ENCODE measurements at places on chromosomes 2 and 18. TPM values are rescaled to one million over a fixed set of nuclear protein-coding genes. Genes with fewer than 3 reads are reported as not detected.

RFTN2 gene
- 10.8 TPM for total RNA-seq

CNRIP1 gene
- 43.2 TPM for total RNA-seq

SIX3 gene
- not detected for total RNA-seq

BMPR2 gene
- total RNA-seq: 47.9 TPM

- no peak for DNase-seq
Observed at GRCh38 chr2:68784188-68784587, 49.6 kb downstream of the ARHGAP25 start.

GRCh38 chr2:235518322-235519090 lies 24.7 kb downstream of the AGAP1 start:
- no peak for DNase-seq

DNA sequence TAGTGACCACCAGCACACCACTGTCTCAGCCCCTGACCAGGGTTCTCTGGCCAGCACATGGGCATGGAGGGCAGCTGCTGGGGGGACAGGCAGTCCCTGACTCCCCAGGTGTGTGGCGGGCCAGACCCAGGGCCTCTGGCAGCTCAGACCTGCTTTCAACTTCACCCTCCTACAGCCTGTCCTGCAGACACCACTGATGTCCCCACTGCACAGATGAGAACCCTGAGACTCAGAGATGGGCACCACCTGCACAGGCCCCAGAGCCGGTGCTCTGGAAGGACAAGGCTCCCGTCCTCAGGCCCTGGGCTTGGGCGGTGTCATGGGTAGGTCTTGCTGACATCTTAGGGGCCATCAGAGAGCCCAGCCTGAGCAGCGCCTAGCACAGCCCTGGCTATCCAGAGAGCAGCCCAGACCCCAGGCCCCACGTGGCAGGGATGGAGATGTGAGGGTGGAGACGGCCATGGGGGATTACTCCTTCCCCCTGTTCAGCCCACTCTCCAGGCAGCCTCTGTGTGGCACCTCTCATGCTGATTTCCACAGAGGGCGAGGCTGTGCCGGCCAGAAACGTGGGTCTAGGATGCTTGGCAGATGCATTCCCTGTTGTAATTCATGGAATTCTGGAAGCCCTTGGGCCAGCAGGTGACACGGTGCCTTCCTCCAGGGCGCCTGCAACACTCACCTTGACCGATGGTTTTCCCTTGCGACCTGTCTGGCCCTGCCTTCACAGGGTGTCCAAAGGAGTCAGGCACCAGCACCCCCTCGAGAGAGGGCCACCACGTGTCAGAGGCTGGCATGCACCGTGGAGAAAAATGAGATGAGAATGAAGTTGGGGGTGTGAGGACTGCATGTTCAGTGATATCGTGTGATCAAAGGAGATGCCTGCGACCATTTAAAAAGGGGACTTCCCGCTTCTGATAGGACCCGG lies 61.2 kb upstream of the GLI2 start:
- DNase-seq: no peak

DNA sequence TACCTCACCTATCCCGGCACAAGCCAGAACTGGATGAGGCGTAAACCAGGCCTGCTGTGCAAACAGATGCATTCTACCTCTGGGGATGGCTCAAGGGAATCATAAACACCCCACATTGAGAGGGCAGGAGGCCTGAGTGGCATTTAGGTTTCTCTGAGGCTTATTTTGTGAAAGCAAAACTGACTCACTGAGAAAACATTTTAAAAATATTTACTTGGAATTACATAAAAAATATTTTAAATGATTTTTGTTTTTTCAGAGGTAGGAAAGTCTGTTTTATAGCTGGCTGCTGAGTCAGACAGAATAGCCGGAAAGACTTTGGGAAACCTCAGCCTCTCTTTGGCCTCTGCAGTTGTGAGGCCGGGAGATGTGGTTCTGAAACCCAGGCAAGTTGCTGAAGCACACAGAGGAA lies 244.1 kb downstream of the NCKAP5 start:
- no peak for DNase-seq

GRCh38 chr18:9694952-9695495 lies 13.1 kb upstream of the RAB31 start:
- DNase-seq: no peak

- DNase-seq: no peak
Observed at GRCh38 chr2:219526320-219527075, 12.2 kb downstream of the ASIC4 start.

Data from vagina (tissue), 2 donors.